ENCODE measurements at places on chromosomes 11 and 22.

- DNase-seq = no peak
Observed at GRCh38 chr11:111457731-111458368, 54.3 kb downstream of the BTG4 start.

GRCh38 chr22:48663297-48663696 lies 1164.4 kb downstream of the BRD1 start:
- DNase-seq = no peak

GRCh38 chr22:46029574-46030200 lies 52.7 kb upstream of the WNT7B start:
- DNase-seq = no peak

DNA sequence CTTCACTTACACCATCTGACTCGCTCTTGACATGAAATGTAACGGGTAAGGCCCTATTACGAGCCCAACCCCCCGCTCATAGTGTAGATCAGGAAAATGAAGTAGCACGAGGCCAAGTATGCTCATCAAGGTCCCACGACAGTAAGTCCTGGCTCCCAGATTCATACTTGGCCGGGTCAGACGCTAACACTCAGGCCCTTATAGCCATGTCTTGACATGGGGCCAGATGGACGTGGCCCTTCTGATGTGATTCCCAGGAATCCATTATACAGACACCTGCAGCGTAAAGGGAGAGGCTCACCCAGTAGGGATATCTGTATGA lies 175.1 kb downstream of the CEP164 start:
- DNase-seq = no peak

DNA sequence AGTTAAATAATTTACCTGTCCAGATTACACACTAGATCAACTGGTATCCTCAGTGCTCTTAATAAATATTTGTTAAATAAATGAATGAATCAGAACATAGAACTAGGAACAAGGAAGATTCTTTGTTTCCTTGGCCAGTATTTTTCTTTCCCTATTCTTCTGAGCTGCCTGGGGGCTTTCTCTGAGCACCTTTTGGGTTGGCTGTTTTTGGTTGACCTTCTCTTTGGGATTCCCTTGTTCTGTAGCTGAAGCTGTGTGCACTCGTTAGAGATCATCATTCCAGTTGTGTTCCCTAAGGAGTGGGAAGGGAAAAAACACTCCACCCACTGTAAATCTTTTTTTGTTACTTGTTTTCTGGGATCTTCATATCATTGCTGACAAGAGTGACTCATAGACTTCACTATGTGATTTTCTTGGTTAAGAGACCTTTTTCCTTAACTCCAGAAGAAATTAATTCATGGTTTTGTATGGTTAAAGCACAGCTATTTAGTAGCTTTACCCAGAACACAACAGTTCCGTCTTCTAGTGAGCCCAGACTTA lies 84.3 kb downstream of the STIM1 start:
- DNase-seq = no peak

DNA sequence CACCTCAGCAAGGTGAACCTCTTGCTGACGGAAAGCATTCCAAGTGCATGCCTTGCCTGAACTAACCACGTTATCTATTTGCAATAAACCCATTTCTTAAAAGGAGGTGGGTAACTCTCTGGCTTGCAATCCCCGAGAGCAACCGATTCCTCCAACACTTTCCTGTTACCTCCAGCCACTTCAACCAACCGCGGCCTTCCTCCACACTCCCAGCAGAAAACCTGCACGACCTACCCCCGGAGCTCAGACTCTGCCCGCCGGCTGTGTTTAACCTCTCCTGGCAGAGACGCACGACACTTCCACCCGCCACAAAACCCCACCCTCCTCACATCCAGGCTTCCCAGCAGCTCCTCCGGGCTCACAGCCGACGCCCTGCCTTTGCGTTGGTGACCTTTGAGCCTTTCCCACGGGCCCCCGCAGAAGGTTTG lies 708 bp downstream of the SCO2 start:
- DNase-seq = no peak

GRCh38 chr11:10511181-10511621 lies 29.8 kb downstream of the RNF141 start:
- DNase-seq = no peak

DNA sequence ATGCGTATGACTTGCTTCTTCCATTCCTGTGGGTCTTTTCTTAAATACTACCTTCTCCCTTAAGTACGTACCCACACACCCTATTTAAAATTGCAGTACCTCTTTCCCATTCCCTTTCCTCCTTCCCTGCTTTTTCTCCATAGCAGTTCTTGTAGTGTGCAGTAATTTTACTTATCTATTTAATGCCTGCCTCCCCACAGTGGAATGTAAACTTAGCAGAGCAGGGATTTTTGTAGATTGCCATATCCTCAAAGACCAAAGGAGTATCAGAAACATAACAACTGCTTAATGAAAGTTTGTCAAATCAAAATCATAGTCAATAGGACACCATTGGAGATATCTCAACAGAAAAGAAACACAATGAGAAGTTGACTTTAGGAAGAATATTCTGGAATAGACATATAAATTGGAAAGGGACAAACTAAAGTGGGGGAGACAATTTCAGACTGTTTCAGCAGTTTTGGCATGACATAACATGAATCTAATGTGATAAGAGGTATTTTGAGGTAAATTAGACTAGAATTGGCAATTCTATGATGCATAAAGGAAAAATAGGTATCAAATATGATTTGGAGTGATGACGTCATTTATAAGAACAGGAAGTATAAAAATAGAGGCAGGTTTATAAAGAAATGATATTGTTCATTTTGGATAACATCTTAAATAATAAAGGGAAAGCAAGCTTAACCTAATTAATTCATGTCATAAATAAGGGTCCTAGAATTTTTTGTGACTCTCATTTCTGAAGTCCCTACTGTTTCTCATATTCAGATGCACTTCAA lies 188.4 kb downstream of the SOX6 start:
- no peak for DNase-seq

GRCh38 chr11:70226967-70227366 lies 23.9 kb downstream of the FADD start:
- peak; percentile 52 for DNase-seq

- no peak for DNase-seq
Observed at GRCh38 chr11:15494740-15495139, 380.0 kb downstream of the INSC start.

DNA sequence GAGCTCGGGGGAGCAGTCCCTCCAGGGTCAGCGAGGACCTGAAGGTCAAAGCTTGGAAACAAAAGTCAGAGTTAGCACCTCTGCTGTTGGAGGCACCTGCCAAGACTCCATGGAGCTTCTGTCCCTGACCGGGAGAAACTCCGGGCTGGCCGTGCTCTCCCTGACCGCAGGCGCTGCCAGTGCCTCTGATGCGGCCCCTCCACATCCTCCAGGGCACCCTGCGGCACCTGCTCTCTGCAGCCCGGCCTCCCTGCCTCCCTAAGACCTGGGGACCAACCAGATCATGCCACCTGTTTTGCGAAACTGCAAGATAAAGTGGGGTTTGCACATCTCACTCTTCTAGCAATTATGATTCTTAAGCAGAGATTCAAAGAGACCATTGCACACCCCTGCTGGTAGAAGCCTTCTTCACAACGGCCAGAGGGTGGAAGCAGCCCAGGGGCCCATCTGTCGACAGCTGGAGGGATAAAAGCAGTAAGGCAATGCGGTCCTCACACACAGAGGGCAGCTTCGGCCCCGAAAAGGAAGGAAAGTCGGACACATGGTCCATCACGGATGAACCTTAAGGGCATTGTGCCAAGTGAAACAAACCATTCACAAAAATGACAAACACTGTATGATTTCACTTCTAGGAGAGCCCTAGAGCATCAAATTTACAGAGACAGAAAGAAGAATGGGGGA lies 477.1 kb downstream of the BRD1 start:
- no peak for DNase-seq

- DNase-seq = no peak
Observed at GRCh38 chr11:130381317-130381716, 47.1 kb downstream of the ADAMTS8 start.

- no peak for DNase-seq
Observed at GRCh38 chr22:30806391-30806861, 111.8 kb downstream of the OSBP2 start.

GRCh38 chr11:69446108-69446507 lies 35.4 kb upstream of the LINC01488 start:
- no peak for DNase-seq

- DNase-seq = no peak
Observed at GRCh38 chr11:117186431-117186761, 7.9 kb downstream of the SIDT2 start.

DNA sequence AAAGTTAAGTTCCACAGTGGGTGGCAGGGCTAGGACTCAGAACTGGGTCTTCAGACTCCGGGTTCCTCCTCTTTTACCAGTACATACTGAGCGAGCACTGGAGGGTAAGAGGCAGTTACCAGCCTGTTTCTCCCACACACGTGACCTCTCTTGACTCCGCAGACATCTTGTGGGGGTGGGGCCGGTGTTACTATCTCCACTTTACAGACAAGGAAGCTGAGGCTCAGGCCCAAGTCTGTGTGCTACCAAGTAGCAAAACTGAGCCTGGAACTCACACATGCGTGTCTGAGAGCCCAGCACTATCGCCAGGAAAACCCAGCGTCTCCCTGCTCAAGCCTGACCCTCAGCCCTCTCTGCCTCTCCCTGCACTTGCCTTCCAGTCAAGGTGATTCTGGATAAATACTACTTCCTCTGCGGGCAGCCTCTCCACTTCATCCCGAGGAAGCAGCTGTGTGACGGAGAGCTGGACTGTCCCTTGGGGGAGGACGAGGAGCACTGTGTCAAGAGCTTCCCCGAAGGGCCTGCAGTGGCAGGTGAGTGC lies 16.0 kb upstream of the SMIM35 start:
- DNase-seq = no peak

DNA sequence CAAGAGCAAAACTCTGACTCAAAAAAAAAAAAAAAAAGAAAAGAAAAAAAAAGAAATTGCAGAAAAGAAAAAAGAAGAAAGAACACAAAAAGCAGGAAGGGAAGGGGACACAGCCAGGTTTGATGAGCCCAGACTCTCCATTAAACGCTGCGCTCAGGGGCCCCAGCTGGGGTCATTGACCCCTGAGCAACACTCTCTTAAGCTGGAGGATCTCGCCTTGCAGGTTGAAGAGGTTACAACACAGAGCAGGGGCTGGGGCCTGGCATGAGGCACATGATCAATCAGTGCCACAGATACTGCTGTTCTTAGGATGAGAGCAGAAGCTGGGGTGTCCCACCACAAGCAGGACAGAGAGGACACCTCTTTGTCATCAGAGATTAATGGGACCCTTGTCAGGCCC lies 7.8 kb downstream of the FGF3 start:
- no peak for DNase-seq

DNA sequence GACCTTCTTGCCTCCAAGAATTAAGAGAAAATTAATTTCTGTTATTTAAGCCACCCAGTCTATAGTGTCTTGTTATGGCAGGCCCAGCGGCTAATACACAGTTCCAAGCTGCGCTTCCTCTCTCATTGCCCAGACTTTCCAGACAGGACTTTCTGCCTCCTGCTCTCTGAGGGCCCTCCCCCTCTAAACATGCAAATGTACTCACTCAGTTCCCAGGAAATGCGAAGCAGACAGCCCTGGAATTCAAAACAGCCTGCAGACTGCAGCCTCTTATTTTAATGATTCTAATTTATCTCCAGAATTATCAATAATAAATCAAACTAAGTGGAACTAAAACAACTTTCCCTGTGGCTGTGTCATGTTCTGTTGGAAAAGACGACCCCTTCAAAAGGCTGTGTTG lies 115.5 kb upstream of the ISX start:
- no peak for DNase-seq

- no peak for DNase-seq
Observed at GRCh38 chr11:59088162-59088561, 2.1 kb downstream of the GLYATL1B start.

DNA sequence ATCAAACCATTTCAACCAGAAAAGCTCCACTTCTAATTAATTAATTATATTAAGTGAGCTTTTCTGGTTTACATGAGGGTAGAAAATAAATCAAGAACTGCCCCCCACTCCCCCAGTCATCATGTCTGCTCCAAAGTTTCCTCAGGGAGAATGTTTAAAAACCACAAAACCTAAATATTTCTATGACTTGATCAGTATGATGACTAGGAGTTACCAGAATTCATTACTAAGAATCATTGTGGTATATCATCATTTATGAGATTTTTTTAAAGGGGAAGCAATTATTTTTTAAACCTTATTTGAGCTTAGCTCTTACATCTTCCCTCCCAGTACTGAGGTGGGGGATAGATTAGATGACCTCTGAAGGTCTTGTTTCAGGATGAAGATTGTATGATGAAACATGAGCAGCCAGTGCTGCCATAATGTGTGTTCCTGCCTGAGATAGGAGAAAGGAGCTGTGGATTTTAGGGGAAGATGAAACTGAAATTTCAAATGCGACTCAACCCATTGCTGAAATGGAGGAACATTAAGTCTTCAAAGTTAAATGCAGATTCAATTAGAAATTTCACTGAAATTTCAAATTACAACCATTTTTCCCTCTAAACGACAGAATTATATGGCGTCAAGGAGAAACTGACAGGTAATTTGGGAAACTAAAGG lies 401.3 kb upstream of the CADM1 start:
- no peak for DNase-seq

GRCh38 chr11:132343445-132344175 lies 973.2 kb downstream of the NTM start:
- no peak for DNase-seq

- no peak for DNase-seq
Observed at GRCh38 chr11:97934572-97935208, 1086.1 kb upstream of the CNTN5 start.

DNA sequence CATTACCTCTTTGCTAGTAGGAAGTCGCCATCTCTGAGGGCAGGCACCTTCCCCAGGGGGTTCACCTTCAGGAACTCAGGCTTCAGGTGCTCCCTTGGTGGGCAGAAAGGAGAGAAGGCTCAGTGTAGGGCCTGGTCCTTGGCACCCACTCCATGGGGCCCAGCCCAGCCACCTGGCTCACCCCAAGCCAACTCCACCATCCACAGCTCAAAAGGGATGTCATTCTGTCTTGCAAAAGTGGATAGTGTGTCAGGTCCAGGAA lies 2.7 kb upstream of the GSTT4 start:
- DNase-seq = no peak

All from HAP-1 (cell line).